ENCODE measurements at places on chromosomes 7 and 10.

DNA sequence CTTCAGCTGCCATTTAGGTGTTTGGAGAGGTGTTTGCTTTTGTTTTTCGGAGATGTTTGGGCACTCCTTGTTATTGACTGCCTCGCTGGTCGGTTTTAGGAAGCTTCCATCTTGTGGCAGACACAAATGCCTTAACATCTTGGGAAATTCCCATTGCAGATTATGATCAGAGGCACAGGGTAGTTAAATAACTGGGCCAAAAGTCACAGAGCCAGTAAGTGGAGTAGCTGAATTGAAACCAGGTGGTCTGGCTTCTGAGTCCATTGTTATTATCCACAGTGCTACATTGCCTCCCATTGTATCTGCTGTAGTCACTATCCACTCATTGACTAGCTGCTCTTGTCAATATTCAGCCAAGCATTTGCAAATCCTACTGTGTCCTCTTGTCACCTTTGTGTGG is 138.2 kb upstream of the PLPP4 start:
- DNase-seq, result no peak
- H3K27ac ChIP-seq, result no peak overlapping the region
- no peaks in the 10 kb centered on the region for H3K36me3 ChIP-seq
- no peaks in the 10 kb centered on the region for H3K4me1 ChIP-seq
- peaks cover 3% of the 10 kb centered on the region for H3K27me3 ChIP-seq

DNA sequence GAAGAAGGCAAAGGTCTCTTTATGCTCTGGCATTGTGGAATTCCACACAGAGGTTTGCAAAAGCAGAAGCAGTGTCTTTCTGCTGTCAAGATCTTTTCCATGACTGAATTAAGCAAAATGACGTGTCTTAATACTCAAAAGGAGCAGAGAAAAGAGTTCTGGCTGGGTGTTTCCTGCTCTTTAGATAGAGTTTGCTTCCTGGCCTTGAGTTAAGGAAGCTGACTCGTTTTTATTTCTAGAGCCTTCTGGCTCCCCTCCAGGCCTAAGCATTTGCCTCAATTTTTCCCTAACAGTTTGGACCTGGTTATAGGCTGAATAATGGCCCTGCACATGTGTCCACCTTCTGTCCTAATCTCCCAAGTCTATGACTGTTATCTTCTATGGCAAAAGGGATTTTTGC is 21.6 kb downstream of the TAS2R41 start:
- no peak for DNase-seq
- peaks cover 2% of the 10 kb centered on the region for H3K4me1 ChIP-seq
- H3K4me3 ChIP-seq, result no peak overlapping the region
- H3K36me3 ChIP-seq, result no peaks in the 10 kb centered on the region
- H3K27ac ChIP-seq, result no peak overlapping the region

- H3K4me3 ChIP-seq, result no peak overlapping the region
- H3K36me3 ChIP-seq, result no peaks in the 10 kb centered on the region
- no peaks in the 10 kb centered on the region for H3K27me3 ChIP-seq
- no peak overlapping the region for H3K27ac ChIP-seq
- DNase-seq, result no peak
Observed at GRCh38 chr10:79386637-79387465, 39.6 kb downstream of the PPIF start.

DNA sequence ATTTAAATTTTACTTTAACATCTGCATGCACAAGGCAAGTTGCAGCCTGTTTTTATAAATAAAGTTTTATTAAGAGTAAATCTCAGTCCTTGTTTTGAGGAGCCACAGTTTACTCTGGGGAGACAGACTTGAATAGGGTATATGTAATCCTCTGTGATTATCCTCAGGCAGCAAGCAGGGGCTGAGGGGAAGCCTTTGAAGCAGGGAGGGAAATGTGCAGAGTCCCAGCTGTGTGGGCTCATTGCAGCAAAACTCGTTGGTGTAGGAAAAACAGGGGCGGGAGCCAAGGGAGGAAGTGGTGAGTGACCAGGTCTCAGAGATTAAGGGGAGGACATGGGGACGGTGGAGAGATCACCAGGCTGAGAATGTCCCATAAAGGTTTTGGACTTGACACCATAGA is 34.3 kb upstream of the SMC3 start:
- H3K27me3 ChIP-seq, result no peaks in the 10 kb centered on the region
- no peak overlapping the region for H3K4me3 ChIP-seq
- H3K27ac ChIP-seq, result no peak overlapping the region
- peaks cover 46% of the 10 kb centered on the region for H3K4me1 ChIP-seq

DNA sequence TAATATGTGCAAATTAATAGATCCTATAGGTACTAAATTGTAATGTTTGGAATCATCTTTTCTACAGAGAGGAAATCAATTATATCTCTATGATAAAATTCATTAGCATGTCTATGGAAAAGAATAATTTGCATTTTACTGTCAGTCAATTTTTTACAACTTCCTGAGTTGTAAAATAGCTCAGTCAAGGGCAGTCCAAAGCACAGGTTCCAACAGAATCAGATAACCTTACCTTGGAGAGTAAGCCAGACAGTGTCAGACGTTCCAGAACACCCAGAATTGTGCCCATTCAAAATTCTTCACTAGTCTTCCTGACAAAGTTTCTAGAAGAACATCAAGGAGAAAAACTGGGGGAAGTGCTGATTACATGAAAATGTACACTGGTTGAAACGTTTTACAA is 31.1 kb upstream of the IMMP2L start:
- no peak overlapping the region for H3K27ac ChIP-seq
- H3K4me1 ChIP-seq, result peaks cover 2% of the 10 kb centered on the region
- no peaks in the 10 kb centered on the region for H3K27me3 ChIP-seq
- no peak overlapping the region for H3K4me3 ChIP-seq

GRCh38 chr7:92496876-92497275 is 19.1 kb upstream of the ERVW-1 start:
- peaks cover 28% of the 10 kb centered on the region for H3K36me3 ChIP-seq
- peaks cover 5% of the 10 kb centered on the region for H3K4me1 ChIP-seq
- H3K4me3 ChIP-seq, result no peak overlapping the region
- H3K27ac ChIP-seq, result no peak overlapping the region

DNA sequence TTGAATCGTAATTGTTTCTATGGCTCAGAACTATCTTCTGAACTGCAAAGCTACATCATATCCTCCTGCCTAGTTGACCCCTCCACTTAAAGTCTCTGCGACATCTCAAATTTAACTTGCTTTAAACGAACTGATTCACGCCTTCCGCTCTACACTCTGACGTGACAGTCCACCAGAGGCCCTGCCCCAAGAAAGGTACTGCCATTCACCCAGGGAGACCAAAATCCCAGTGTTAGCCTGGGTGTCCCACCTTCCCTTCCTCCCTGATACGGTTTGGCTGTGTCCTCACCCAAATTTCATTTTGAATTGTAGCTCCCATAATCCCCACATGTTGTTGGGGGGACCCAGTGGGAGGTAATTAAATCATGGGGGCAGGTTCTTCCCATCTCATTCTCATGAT is 90.8 kb downstream of the CPXM2 start:
- H3K36me3 ChIP-seq, result no peaks in the 10 kb centered on the region
- H3K4me1 ChIP-seq, result no peaks in the 10 kb centered on the region
- no peak for DNase-seq
- peaks cover 13% of the 10 kb centered on the region for H3K27me3 ChIP-seq
- H3K27ac ChIP-seq, result no peak overlapping the region

- H3K27me3 ChIP-seq, result no peaks in the 10 kb centered on the region
- DNase-seq, result no peak
- H3K27ac ChIP-seq, result no peak overlapping the region
- no peak overlapping the region for H3K4me3 ChIP-seq
- H3K4me1 ChIP-seq, result no peaks in the 10 kb centered on the region
- no peaks in the 10 kb centered on the region for H3K36me3 ChIP-seq
Observed at GRCh38 chr10:57948796-57949195, 318.9 kb downstream of the IPMK start.

- no peak overlapping the region for H3K27ac ChIP-seq
- H3K4me3 ChIP-seq, result no peak overlapping the region
- no peaks in the 10 kb centered on the region for H3K27me3 ChIP-seq
- no peaks in the 10 kb centered on the region for H3K4me1 ChIP-seq
Observed at GRCh38 chr10:2246747-2247146, 509.4 kb upstream of the ADARB2 start.

- no peak overlapping the region for H3K4me3 ChIP-seq
- peak overlapping the region; percentile 58 for H3K27ac ChIP-seq
- peaks cover 13% of the 10 kb centered on the region for H3K4me1 ChIP-seq
- no peaks in the 10 kb centered on the region for H3K27me3 ChIP-seq
Observed at GRCh38 chr7:23287612-23288011, 11.5 kb upstream of the MALSU1 start.

DNA sequence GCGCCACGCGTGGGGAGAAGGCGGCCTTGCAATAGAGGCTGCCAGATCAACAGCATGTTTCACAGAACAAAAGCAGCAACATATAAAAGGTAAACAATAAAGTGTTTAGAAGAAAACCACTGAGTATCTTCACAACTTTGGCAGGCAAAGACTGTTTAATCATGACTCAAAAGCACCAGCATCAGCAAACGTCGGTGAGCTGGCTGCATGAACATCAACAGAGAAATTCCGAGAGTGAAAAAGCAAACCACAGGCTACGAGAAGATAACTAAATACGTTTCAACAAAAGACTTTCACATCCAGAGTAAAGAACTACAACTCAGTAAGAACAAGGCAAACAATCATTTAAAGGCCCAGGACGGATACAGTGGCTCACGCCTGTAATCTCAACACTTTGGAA is 172.0 kb downstream of the MAD1L1 start:
- H3K36me3 ChIP-seq, result peaks cover 16% of the 10 kb centered on the region
- DNase-seq, result no peak
- H3K4me3 ChIP-seq, result no peak overlapping the region
- no peaks in the 10 kb centered on the region for H3K4me1 ChIP-seq

DNA sequence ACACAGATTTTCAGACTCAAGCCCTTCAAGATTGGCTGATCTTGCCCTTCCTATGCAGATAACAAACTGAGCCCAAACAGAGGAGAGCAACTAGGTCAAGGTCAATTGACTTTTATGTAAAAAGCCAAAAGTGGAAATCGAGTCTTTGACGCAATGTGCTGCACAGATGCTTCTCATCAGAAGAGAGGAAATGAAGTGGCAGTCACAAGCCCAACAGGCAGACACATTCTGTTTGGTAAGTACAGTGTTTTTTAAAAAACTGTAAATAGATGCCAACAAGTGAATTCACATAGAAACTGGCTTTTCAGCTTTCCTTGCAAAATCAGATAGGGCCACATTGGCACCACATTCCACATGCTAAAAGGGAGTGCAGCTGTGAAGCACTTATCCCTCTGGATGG is 606.6 kb downstream of the KCNMA1 start:
- H3K4me1 ChIP-seq, result no peaks in the 10 kb centered on the region
- H3K27me3 ChIP-seq, result peaks cover 14% of the 10 kb centered on the region
- DNase-seq, result no peak
- H3K4me3 ChIP-seq, result no peak overlapping the region
- H3K36me3 ChIP-seq, result no peaks in the 10 kb centered on the region

DNA sequence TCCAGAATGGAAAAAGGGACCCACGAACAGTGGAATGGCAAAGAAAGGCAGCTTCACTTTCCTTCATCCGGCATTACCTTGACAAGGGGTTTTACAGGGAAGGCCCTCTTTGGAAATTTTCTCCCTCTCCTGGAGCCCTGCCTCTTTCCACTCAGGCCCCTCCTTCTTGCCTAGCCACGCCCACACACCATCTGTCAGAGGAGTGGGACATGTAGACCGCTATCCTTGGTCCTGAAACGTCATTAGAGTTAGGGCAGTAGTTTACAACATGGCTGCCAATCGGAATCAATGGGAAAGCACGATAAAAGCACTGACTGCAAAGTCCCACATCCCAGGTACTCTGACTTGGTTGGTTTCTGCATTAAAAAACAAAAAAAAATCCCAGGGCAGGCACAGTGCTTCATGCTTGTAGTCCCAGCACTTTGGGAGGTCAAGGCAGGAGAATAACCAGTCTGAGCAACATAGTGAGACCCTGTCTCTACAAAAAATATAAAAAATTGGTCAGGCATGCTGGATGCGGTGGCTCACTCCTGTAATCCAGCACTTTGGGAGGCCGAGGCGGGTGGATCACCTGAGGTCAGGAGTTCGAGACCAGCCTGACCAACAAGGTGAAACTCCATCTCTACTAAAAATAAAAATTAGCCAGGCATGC is 96.4 kb downstream of the MARCHF5 start:
- no peaks in the 10 kb centered on the region for H3K27me3 ChIP-seq
- DNase-seq, result peak; percentile 5
- H3K36me3 ChIP-seq, result no peaks in the 10 kb centered on the region

DNA sequence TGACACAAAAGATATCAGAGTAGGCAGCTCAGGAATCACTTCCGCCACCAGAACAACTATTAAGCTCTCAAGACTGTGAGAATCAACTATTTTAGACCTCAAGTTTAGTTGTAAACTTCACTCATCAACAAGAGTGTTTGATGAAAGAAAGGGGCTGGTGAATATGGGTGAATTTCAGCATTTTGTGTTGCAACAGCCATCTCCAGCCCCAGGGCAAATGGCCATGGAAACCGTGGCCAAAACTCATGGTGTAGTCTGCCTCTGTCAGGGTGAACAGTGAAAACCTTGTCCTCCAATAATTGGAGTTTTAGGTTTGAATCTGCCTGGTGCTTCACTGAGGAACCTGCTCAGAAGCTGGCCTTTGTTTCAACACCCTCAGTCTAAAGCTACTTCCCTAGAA is 60.0 kb downstream of the POLR1F start:
- no peak for DNase-seq
- H3K27me3 ChIP-seq, result no peaks in the 10 kb centered on the region
- no peaks in the 10 kb centered on the region for H3K36me3 ChIP-seq
- H3K27ac ChIP-seq, result no peak overlapping the region
- no peaks in the 10 kb centered on the region for H3K4me1 ChIP-seq

DNA sequence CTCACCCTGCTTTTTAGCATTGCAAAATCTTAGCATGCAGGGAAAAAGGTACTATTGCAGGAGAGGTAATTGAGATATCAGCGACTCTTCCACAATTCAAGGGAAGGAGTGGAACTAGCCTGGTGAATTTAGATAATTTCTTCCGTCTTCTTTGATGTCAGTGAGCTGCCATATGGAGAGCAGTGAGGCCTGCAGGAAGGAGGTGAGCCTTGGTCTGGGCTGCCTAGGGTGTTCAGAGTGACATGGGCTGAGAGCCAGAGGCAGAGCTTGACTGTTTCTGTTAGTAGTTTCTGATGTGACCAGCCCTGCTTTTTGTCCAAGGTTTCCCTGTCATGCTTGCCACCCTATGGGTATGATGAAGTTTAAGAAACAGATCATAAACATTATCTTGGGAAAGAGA is 28.6 kb downstream of the KAT6B start:
- peak overlapping the region; percentile 41 for H3K27ac ChIP-seq
- H3K4me1 ChIP-seq, result peaks cover 18% of the 10 kb centered on the region
- no peak for DNase-seq
- peak overlapping the region; percentile 43 for H3K4me3 ChIP-seq

DNA sequence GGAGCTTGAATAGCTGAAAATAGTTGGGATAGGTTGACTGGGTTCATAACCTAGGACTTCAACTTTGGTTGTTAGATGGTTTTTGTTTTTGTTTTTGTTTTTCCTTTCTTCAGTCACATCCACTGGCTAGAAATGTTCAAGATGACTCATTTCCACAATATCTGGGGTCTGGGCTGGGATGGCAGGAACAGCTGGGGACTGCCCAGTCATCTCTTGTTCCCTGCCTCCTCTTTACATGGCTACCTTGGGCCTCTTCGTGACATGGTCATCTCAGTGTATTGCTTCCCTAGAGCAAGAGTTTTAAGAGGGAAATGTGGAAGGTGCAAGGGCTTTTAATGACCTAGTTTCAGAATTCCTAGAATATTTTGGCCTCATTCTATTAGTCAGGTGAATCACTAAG is 915.8 kb downstream of the XPNPEP1 start:
- H3K4me1 ChIP-seq, result no peaks in the 10 kb centered on the region
- H3K36me3 ChIP-seq, result no peaks in the 10 kb centered on the region
- H3K27me3 ChIP-seq, result no peaks in the 10 kb centered on the region
- no peak overlapping the region for H3K27ac ChIP-seq

Data from T-helper 2 cell treated with Interferon-gamma antibody and Interleukin-4, amounts not matched to agents 5 μg/mL and 100 μg/mL, for 36 hours (primary cell).